ENCODE measurements at places on chromosomes 16 and 17.

DNA sequence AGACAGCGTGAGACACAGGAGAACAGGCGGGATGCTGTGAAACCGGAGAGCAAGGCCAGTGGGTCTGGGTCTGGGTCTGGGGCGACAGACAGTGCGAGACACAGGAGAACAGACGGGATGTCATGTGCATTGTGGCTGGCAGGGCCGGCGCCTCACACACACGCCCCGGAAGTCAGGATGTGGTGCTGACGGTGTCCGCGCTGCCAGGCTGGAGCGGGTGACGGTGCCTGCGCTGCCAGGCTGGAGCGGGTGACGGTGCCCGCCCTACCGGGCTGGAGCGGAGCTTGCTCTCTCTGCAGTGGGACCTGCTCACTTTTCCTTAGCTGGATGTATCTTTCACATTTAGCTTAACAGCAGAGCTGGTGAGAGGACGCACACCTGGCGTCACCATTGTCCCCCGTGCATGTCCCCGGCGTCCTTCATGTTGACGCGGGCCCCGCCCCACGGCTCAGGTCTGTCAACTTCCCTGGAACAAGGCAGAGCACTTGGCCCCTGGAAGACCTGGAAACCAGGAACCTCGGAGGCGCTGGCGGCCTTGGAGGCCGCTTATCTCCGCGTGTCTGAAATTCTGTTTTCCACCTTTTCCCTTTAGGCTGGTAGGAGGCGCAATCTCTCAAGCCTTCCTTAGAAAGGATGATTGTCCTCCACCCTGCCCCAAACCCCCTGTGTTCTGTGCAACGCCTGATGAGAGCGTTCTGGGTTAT lies 43.0 kb upstream of the ZNF750 start:
- no peak for DNase-seq

DNA sequence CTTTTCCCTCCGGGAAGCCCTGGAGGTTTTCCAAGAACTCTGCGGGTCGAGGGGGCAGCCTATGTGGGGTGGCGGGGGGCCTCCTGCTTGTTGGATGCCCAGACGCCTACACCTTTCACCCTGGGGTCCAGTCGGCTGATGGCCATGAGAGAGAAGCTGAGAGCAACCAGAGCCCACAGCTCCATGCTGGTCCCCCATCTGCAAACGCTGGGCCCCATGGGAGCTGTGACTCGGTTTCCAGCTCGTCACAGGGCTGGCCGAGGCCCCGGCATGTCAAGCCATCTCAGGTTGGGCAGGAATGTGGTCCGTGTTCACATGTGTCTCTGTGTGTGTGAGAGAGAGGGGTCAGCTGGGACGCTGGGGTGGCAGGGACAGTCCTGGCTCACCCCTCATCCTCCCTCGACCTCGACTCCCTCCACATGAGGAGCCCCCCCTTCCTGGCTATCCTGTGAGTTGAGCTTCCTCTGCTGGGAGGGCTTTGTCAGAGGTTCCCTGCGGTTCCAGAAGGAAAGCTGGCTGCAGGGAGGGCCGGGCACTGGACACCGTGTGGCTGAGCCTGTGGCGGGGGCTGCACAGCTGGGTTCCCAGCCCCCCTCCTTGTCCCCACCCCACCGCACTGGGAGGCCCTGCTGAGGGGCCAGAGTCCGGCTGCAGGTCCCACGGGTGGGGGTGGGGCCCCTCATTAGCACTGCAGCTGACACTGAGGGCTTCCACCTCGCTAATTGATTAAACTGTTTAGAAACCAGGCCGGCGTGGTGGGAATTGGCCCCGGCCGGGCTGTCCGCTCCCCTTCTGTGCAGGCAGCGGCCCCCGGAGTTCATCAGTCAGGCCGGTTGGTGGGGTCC lies 19.1 kb downstream of the METRNL start:
- DNase-seq, result no peak

DNA sequence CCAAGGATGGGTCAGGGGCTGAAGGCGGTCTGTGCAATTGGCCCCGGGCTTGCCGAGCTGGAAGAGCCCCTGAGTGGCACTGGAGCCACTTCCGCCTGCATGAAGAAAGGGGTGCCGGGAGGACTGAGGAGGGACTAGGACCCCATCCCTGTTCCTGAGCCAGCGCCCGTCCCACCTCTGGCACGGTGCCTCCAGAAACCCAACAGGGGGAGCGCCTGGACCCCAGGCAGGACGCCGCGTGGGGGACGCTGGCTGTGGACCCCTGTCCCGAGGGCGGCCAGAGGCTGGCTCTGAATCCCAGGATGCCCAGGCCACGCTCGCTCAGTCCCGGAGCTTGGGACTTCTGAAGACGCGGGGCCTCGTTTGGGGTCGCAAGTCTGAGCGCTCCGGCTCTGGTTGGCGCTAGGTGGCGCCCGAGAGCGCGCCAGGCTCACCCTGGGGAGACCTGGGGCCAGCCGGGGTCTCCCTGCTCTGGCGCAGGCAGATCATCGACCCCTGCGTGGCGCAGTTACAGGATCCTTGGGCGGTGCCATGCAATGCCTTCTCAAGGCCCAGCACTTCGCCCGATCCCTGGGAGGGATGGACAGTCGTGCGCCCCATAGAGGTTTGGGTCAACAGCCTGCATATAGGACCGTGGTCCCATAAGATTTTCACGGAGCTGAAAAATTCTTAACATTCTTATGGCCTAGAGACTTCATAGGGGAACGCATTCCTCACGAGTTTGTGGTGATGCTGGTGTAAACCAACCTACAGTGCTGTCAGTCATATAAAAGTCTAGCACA lies 58.5 kb upstream of the CREBBP start:
- DNase-seq, result no peak

GRCh38 chr16:73113336-73113735 lies 65.4 kb upstream of the ZFHX3 start:
- DNase-seq, result no peak

GRCh38 chr16:85262558-85263238 lies 150.4 kb upstream of the CIBAR2 start:
- no peak for DNase-seq

- no peak for DNase-seq
These were observed 71.3 kb upstream of the CDH5 start for GRCh38 chr16:66295213-66295612.

- DNase-seq, result peak; percentile 85
These were observed 5.4 kb upstream of the ZNF213 start for GRCh38 chr16:3129137-3130131.

GRCh38 chr16:80265624-80266306 lies 275.0 kb upstream of the DYNLRB2 start:
- DNase-seq, result no peak

DNA sequence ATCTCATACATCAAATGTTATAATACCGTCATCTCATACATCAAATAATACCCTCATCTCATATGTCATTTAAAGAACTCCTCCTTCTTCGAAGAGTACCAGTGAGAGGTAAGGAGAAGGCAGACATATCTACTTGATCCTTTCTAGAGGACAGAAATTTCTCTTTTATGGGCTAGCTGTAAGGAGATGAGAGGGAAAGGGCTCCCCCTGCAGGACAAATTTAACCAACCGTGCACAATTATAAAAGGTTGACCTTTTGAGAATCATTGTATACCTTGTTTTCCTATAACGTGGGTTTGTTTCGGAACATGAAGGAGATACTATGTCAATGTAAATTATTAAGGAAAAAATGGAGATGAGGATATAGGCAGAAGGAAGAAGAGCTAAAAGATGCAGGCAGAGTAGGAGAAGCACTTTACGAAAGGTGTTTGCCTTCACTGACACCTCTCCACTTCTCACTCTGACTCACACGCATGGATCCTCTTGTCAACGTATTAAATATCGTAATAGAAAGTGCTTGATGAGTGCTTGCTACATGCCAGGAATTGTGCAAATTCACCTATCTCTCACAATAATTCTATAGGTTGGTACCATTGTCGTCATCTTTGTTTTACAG lies 465.9 kb upstream of the ERCC4 start:
- DNase-seq, result no peak
